ENCODE measurements at places on chromosomes 5 and 9.

GRCh38 chr5:541539-542318 is 17.5 kb upstream of the SLC9A3 start:
- no peak for DNase-seq

DNA sequence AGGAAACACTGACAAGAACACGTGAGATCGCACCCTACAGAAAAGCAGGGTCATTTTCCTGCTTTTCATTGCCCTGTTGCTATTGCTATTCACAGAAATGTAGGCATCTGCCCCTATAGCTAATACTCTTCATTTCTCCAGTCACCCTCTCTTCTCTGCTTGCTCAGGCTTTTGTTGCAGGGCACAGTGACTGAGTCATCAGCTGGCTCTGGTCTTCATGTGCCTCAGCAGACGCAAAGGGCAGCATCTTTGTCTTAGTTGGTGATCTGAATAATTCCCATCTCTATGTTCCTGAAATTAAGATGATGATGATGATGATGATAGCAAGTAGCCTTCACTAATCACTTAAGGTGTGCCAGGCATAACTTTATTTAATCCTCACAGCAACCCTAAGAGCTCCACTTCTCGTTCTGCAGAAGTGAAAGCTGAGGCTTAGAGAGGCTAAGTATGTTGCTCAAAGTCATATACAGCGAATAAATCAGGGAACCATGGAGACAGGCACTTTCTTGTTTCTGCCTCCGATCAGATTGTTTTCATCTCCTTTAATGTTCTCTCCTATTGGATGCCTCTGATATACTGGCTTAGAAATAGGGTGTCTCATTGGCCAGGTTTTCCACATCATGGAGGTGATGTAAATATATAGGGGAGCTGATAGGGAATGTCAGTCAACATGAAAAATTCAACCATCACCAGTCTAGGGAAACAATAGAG is 133.0 kb upstream of the STK32A start:
- no peak for DNase-seq

DNA sequence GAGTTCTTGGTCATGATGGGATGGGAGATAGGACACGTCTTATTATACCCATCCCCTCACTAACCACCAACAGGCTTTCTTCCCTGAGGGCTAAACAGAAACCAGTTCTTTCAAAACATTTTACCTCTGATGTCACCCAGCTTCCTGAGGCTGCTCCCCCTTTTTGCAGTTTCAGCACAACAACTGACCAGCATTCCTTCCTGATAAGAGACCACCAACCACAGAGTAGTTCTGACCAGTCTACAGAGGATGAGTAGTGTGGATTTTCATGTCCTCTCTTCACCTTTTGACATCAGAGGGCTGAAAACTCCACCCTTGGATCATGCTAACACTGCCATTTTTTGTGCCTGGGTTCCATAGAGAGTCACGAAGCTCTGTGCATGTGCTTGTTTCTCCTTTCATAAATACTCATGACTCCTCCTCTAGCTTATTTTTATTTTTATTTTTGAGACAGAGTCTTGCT is 82.6 kb downstream of the OSTF1 start:
- no peak for DNase-seq

DNA sequence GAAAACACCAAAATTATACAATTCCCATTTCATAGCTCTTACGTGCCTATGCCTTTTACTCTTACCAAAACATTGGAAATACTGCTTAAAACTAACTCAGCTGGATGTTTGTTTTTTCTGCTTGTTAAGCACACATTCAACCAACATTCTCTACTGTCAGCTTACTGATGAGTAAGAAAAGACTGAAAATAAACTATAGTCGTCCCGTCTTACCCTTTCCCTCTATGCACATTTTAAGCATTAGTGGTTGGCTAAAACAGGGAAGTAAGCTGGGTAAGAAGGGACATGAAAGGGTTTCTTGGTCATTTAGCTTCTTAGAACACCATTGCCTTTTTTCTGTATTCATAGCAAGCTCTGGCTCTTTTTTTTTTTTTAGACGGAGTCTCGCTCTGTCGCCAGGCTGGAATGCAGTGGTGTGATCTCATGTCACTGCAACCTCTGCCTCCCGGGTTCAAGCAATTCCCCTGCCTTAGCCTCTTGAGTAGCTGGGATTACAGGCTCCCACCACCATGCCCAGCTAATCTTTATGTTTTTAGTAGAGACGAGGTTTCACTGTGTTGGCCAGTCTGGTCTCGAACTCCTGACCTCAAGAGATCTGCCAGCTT is 232.1 kb upstream of the PCSK5 start:
- no peak for DNase-seq
